ENCODE measurements at places on chromosomes 12 and 14.

GRCh38 chr12:53200107-53200457 lies 7.0 kb downstream of the ITGB7 start:
- no peak for DNase-seq

- no peak for DNase-seq
Measured at GRCh38 chr14:93804654-93805053, 16.4 kb upstream of the PRIMA1 start.

- DNase-seq: no peak
Measured at GRCh38 chr14:74083784-74084276, 423 bp downstream of the ALDH6A1 start.

DNA sequence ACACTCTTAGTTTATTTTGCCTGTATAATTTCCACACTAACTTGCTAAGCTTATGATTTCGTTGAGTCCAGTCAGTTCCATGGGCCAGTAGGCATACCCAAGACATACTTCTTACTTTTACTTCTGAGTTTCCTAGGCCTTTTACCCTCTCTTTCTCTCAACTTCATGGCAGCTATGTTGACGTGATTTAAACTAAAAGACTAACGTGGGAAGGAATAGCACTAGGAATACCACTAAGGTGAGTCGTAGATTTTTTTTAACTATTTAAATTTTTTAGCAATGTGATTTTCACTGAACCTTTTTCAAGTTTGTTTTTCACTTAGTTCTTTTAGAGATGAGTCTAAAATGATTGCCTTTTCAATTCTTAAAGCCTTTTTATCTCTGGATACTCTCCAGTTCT lies 793.5 kb upstream of the NOVA1 start:
- DNase-seq: no peak

DNA sequence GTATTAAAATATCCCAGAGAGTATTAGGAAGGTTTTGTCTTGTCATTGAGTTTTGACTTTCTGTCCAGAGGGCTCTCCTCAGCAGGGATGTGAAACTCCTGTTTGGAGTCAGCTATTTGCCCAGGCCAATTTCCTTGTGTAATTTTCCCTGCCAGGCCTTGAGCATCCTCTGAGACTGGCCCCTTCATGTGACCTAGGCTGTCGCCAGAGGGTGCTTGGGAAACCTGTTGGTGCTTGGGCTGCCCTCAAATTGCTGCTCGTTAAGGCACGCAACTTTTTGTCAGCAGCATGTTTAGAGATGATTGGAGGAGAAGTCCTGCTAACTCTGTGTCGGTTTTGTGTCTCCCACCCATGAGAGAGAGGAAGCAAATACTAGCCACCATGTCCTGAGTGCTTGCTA lies 39.1 kb downstream of the IQSEC3 start:
- no peak for DNase-seq

- no peak for DNase-seq
Measured at GRCh38 chr12:14949631-14950030, 11.3 kb upstream of the ERP27 start.

- DNase-seq: no peak
Measured at GRCh38 chr12:99769396-99769980, 121.9 kb downstream of the GARIN6 start.

- no peak for DNase-seq
Measured at GRCh38 chr14:35534208-35534872, 376 bp downstream of the INSM2 start.

DNA sequence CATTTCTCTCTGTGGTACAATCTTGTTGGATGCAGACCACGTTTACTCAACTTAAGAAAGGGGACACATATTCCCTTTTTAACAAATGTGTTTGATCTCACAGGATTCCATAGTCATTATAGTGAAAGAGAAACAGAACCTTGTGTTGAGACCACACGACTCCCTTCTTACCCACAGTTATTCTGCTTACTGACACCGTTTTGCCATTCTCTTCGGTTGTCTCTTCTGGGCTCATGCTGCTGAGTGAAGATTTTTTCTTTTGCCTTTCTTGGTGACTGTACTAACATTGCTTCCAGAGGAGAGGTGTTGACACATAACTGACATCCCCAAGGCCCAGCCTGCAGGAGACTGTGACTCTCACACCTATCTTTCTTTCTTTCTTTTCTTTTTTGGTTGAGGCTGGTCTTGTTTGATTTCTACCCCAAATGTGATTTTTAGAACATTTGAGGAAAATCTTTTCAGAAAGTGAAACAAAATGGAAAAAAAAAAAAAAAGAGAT lies 61.2 kb upstream of the OTOGL start:
- no peak for DNase-seq

GRCh38 chr12:46198913-46199312 lies 69.9 kb downstream of the SLC38A1 start:
- DNase-seq: no peak

All from AG09309 (cell line).